Right renal pelvis (tissue), 4 donors: ENCODE measurements at places on chromosomes 12 and 14.

DNA sequence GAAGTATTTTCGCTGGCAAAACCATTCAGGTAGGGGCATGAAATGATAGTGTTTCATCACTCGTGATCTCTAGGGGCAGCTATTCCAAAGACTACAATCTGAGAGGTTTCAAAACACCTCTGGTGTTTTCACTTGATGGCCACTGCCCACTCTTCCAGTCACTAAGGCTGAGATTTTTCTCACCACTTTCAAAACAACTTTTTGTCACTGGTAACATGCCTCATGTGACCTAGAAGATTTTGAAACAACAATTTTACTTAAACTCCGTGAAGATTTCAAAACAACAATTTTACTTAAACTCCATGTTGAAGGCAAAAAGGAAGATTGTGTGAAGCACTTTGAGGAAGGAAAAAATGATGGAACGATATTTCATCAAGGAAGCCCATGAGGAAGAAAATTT is 1.2 kb upstream of the IRAK3 start:
- no peak for DNase-seq

DNA sequence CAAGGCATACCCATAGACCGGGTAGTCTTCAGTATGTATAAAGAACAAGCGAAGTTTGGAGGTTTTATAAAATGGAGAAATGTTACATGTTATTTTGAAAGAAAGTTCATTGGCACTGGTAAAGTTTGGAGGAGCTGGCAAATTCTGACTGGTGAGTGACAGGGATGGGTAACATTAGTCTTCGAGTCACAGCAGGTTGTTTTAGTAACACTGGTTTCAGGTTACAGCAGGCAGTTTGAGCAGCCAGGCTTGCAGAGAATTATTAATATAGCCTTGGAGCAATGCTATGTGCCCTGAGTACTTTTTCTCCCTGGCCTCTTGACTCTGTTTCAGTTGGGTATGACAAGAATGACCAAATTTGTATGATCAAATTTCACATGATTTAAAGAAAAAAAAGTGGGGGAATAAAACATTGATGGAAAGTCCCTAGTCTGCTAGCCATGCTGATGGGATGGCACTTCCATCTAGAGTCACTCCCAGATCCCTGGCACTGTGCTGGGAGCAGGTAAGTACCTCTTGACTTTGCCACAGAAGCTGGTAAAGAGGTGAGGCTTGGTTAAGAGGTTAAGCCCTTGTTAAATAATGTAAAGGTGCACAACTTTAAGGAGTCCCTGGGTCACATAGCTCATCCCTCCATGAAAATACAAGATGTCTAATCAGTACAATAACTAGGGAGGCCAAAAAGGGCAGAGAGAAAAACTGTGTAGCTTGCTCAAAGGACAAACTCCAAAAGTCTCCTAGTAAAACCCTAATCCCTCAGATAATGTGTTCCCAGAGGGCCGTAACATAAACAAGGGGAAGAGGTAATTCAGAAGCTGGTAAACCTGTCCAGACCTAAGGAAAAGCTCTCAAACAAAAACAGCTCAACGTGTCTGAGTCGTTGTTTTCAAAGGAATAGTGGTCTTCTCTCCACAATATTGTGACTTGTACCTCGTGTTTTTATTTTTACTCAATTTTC is 12.7 kb upstream of the SVOP start:
- DNase-seq, result no peak

DNA sequence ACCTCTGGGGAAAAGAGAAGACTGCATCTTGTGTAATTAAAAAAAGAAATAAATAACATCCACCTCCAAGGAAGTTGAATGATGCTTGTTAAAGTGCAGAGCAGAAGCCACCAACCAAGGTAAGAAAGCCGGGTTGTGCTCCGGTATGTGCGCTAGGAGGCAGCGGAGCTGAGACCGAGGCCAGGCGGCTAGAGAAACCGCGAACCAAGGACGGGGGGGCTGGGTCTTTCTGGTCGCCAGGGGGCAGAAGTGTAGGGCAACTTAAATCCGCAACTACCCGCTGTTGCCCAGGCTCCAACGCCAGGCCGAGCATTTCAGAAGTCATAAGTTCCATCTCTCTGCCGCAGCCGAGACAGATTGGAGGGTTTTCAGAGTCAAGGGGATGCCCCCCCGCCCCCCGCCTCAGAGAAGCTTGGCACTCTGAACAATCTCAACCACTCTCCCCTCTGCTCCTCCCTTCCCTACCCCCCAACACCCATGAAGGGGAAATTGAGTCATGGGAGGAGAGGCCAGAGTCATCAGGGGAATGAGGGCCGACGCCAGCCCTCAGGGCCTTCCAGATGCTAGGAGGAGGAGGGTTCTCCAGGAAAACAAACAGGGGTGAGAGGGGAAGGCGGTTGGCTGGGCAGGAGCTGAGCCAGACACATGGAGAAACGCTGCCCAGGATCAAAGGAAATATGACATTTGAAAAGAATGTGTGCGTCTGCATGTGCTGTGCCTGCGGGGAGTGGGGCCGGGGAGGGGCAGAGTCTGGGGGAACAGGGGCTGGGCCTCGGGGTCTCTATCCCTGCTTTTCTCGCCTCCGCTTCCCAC is 2.2 kb upstream of the NFATC4 start:
- peak; percentile 84 for DNase-seq

DNA sequence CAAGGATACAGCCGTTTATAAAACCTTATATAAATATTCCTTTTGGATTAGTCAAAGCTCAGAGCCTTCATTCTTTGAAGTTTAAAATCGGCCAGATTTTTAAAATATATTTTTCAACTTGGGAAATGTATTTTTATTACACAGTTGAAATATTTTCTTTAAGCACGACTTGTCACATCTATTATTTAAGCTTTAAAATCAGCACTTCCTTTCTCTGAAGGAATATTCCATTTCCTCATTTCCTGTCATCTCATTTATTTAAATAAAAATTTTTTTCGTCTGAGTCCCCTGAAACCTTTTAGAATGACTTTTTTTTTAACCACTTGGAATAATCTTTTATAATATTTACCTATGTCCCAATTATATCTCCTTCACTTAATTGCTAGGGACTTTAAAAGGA is 107.5 kb upstream of the PDE3A start:
- DNase-seq, result no peak

GRCh38 chr12:109113661-109114321 is 2.6 kb upstream of the ACACB start:
- no peak for DNase-seq

- DNase-seq, result no peak
These were observed 7.3 kb downstream of the KRT73 start for GRCh38 chr12:52611080-52611468.

DNA sequence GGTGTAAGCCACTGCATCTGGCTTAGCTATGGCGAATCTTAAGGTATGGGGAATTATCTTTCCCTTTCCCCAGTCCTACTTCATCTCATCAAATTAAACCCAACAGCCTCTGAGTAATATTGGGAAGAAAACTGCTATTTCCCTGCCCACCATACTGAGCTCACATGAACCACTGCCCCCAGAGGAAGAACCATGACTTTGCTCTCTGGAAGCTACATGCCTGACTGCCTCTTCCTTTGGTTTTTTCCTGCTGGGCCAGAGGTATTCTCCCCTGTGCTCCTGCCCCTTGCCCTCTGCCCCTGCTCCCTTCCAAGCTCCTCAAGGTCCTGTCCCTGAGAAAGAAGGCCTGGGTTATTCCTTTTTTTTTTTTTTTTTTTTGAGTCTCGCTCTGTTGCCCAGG is 15.2 kb downstream of the RILPL2 start:
- no peak for DNase-seq

GRCh38 chr12:87439990-87440827 is 589.0 kb downstream of the C12orf50 start:
- DNase-seq, result peak; percentile 18

DNA sequence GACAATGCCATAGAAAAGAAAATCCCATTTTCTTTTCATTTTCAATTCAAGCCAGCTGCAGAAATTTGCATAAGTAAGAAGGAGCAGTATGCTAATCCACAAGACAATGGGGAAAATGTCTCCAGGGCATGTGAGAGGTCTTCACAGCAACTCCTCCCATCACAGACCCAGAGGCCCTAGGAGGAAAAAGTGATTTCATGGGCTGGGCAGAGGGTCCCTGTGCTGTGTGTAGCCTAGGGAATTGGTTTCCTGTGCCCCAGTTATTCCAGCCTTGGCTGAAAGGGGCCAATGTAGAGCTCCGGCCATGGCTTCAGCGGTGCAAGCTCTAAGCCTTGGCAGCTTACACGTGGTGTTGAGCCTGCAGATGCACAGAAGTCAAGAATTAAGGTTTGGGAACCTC is 211.4 kb downstream of the CCDC59 start:
- DNase-seq, result no peak

DNA sequence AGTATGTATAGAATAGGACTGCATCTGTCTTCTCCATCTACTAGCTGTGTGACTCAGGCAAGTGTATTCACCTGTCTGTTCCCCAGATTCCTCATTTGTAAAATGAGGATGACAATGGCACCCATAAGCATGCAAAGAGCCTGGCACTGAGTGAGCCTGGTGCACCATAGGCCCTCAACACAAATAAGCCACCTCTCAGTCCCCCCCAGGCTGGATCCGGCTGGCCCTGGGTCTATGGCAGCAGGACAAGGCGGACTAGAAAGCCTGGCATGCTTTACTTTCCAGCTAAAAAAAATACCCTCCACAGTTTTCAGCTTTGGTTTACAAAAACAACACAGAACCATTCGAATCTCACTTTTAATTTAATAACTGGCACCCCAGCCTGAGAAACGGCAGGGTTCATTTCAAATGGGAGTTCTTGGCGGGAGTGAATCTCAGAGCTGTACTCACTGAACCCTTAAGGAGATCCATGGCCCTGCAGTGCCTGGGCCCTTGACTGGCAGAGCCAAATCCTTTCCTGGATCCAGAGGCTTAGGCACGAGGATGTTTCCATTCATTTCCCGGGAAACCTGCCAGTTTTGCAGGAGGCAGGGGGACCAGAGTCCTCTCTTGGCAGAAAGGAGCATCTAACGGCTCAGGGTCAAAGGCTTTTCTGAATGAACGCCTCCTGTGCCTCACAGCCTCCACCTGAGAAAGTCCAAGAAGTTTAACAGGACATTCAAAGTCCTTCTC is 17.7 kb downstream of the SYNE3 start:
- no peak for DNase-seq

DNA sequence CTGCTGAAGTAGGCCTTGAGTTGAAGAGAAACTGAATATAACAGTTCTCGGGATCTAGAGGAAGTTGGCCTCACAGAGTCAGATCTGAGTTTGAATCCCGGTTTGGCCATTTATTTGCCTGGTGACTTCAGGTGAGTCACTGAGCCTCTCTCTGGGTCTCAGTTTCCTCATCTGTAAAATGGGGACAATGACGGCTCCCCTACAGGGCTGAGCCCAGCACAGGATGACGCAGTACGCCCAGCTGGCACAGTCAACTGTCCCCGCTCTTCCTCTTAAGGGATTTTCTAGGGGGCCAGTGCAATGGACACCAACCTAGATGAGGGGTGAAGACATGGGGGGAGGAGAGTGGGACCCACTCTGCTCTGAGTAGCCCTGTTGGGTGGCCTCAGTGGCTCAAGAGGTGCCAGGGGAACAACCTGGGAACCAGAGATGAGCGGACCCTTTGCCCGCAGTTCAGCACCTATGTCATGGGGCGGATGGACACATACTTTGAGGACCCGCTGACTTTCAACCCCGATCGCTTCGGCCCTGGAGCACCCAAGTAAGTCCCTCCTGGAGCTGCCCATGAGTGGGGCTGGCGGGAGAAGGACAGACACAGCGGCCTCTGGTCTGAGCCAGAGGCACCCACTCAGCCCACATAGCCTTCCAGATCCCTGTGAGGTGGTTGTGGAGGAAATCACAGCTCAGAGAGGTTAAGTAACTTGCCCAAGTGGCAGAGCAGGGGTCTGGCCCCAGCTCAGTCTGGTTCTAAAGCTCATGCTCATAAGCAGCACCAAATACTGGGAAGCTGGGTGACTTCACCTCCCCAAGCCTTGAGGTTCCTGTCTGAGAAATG is 41.1 kb downstream of the CYP46A1 start:
- no peak for DNase-seq
